GM13977 (cell line): ENCODE measurements at places on chromosomes 6 and 20.

- no peak for DNase-seq
Measured at GRCh38 chr6:100712997-100713396, 168.1 kb downstream of the ASCC3 start.

DNA sequence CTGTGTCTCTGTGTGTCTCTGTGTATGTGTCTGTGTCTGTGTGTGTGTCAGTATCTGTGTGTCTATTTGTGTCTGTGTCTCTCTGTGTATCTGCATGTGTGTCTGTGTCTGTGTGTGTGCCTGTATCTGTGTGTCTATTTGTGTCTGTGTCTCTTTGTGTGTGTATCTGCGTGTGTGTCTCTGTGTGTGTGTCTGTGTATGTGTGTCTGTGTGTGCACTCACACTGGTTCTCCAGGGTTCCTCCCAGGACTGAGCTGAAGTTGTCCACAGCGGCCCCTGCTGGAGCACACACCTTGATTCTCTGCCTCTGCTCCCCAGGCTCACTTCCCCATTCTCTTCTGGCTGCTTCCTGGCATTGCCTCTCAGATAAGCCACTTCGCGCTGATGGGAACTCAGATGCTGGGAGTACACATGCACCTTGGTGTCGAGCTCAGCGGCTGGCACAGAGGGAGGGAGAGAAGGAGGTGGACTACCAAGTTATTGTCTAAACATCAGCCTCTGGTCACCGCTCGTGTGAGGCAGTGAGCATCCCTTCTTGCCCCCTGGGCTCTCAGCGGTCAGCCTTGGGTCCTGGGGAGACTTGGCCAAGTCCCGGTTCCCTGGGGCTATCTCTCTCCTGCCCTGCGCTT lies 104.9 kb upstream of the NXT1 start:
- DNase-seq: peak; percentile 67

GRCh38 chr6:169960886-169961611 lies 209.6 kb downstream of the ERMARD start:
- DNase-seq: no peak

DNA sequence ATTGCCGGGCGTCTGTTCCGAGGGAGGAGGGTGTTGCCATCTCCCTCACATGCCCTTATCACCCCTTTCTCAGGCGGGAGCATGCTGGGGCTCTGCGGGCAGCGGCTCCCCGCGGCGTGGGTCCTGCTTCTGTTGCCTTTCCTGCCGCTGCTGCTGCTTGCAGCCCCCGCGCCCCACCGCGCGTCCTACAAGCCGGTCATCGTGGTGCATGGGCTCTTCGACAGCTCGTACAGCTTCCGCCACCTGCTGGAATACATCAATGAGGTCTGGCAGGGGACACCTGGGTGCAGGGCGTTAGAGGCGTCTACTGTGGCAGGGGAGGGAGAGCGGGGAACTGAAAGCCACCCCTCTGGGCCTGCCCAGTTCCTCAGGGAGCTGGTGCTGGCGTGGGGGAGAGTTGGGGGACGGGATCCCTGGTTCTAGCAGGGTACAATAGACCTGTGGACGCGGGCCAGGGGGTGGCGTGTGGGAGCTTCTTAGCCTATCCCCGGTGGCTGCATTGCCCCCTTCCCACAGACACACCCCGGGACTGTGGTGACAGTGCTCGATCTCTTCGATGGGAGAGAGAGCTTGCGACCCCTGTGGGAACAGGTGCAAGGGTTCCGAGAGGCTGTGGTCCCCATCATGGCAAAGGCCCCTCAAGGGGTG lies 697 bp downstream of the PPT2 start:
- peak; percentile 88 for DNase-seq

- peak; percentile 68 for DNase-seq
Measured at GRCh38 chr20:43448748-43449535, 8.8 kb upstream of the SRSF6 start.

DNA sequence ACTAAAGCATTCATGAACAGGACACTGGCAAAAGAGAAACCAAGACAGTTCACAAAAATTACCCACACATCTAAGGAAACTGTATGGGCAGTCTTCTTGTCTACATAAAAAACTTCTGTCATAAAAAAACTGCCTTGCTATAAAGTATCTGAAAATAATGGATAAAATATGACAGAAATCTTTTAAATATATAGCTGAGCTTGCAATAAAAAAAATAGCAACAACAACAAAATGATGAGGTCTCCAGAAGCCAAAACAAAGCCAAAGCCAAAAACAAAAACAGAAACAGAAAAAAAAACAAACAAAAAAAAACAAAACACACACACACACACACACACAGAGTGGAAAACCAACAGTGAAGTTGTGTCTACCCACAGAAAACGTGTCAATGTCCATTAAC lies 14.8 kb downstream of the LY86 start:
- no peak for DNase-seq

DNA sequence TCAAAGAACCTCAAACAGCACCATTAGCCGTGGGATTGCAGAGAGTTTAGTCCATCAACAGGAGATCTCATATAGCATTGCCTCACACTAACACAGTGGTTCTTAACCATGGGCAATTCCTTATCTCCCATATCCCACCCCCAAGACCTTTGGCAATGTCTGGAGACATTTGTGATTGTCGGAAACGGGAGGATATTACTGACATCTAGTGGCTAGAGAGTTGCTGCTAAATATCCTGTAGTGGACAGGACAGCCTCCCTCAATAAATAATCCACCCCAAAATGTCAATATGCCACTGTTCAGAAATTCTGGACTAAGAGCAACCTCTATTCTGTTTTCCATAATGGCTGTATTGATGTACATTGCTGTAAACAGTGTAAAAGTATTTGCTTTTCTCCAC lies 210.1 kb upstream of the CCN2 start:
- peak; percentile 3 for DNase-seq

- DNase-seq: no peak
Measured at GRCh38 chr6:150191809-150192208, 49.0 kb downstream of the PPP1R14C start.

DNA sequence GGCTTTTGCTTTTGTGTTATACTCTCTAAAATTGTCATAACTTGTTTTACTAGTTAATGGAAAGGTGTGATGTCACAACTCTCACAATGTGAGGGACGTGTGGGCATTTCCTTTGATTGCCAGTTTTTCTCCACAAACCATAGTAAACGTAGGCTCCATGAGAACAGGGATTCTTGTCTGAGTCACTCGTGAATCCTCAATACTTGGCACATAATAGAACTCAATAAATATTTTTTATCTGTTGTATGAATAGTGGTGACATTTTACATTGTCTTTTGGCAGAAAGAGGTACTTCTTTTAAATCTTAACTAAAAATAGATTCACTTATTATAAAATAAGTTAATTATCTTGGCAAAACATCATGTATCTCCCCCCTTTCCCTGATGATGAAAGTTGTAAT lies 69.0 kb upstream of the CNKSR3 start:
- no peak for DNase-seq

DNA sequence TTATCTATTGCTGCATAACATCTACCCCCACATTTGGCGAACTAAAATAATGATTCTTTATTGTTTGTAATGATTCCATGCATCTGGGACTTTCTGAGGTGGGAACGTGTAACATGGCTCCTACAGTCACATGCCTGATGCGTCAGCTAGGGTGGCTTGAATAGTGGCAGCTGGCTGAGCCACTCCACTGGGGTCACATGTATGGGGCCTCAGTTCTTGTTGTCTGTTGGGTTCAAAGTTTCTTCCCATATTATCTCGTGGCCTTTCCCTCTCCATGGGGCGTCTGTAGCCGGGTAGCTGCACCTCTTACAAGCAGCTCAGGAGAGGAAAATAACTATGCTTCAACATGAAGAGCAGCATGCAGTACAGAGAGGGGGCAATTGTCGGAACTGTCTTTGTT lies 69.9 kb downstream of the CRYBG1 start:
- DNase-seq: no peak

- peak; percentile 58 for DNase-seq
Measured at GRCh38 chr20:38692436-38693411, 31.6 kb upstream of the SLC32A1 start.
